ENCODE measurements at places on chromosomes 12 and 14. TPM values are rescaled to one million over a fixed set of nuclear protein-coding genes. Genes with fewer than 3 reads are reported as not detected.

CNTN1 gene
- total RNA-seq = not detected

LTA4H gene
- 58.2 TPM for total RNA-seq

B4GALNT3 gene
- 2.6 TPM for total RNA-seq

PCBP2 gene
- total RNA-seq = 848 TPM

GARIN6 gene
- total RNA-seq = not detected

GPRC5A gene
- not detected for total RNA-seq

DGKA gene
- total RNA-seq = 1,301 TPM

CACNA2D4 gene
- 19.2 TPM for total RNA-seq

MEG3 gene
- total RNA-seq = not detected

- peak overlapping the region; percentile 88 for H3K27ac ChIP-seq
- peaks cover 8% of the 10 kb centered on the region for H3K36me3 ChIP-seq
- peak overlapping the region; percentile 63 for H3K4me3 ChIP-seq
- no peaks in the 10 kb centered on the region for H3K27me3 ChIP-seq
- H3K4me1 ChIP-seq = peaks cover 61% of the 10 kb centered on the region
Observed at GRCh38 chr12:55929306-55929791, 1.6 kb upstream of the DGKA start.

DNA sequence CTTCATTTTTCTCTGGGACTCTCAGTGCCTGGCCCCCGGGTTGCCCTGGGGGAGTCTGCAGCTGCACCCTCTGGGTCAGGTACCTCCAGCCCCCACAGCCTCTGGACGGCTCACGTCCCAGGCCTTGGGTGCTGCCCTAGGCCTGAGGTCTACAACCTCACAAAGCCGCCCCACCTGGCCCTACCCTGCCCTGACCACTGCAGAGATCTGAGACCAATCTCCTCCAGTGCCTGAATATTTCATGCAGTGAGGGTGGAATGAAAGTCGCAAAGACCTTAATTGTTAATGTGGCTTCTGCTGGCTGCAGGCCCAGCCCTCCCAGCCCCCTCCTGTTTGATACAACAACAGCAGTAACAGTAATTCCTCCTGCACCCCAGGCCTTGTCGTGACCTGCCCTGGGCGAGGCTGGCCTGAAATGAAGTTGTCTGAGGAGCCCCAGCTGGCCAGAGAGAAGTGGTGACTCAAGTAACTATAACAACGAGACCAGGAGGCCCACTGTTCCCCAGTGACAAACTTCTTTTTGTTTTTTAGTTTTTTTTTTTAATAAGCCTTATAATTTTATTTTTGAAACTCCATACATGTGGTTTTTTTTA is 8.8 kb upstream of the CCDC85C start:
- H3K27me3 ChIP-seq = no peaks in the 10 kb centered on the region

GRCh38 chr12:8665759-8666158 is 3.1 kb upstream of the MFAP5 start:
- H3K36me3 ChIP-seq = no peaks in the 10 kb centered on the region
- H3K27ac ChIP-seq = no peak overlapping the region
- DNase-seq = no peak
- no peaks in the 10 kb centered on the region for H3K27me3 ChIP-seq

DNA sequence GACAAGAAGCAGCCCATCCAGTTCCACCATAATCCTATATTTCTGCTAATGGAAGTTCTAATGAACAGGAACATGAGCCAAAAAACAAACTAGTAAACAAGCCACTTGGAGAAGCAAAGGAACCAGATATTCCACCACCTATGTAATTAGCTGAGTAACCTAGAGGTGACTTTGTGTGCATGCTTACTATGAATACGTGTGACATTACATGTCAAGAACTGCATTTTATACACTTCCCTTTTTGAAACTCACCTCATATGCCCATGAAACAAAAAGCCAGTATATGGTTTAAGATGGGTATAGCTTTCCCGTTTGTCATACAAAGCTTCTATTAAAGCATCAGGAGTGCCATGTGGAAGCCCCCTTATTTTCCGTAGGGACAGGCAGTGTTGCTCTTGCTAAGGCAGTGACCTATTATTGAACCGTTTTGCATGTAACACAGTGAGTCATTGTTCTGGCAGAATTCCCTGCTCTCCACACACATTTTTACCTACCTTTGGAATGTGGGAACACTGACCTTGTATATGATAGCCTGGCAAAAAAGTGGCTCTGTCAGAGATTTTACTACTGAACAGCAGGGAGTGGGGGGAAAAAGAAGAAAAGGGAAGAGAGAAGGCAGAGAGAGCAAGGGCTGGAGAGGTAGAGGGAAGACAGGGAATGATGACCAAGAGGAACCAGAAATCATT is 34.8 kb upstream of the FRMD6 start:
- no peaks in the 10 kb centered on the region for H3K4me1 ChIP-seq
- H3K27me3 ChIP-seq = no peaks in the 10 kb centered on the region
- no peaks in the 10 kb centered on the region for H3K36me3 ChIP-seq
- H3K27ac ChIP-seq = no peak overlapping the region
- DNase-seq = no peak

GRCh38 chr12:45849289-45849688 is 119.8 kb downstream of the ARID2 start:
- H3K36me3 ChIP-seq = peaks cover 26% of the 10 kb centered on the region
- no peak overlapping the region for H3K27ac ChIP-seq
- H3K4me1 ChIP-seq = no peaks in the 10 kb centered on the region

- no peak overlapping the region for H3K4me3 ChIP-seq
- H3K27ac ChIP-seq = no peak overlapping the region
- H3K4me1 ChIP-seq = no peaks in the 10 kb centered on the region
- DNase-seq = no peak
Observed at GRCh38 chr12:104944252-104944651, 13.8 kb downstream of the SLC41A2 start.

- no peaks in the 10 kb centered on the region for H3K27me3 ChIP-seq
- DNase-seq = no peak
- H3K27ac ChIP-seq = no peak overlapping the region
- H3K4me3 ChIP-seq = no peak overlapping the region
- H3K4me1 ChIP-seq = no peaks in the 10 kb centered on the region
Observed at GRCh38 chr14:71497645-71498086, 434.6 kb upstream of the RGS6 start.

- DNase-seq = no peak
- no peak overlapping the region for H3K27ac ChIP-seq
- no peaks in the 10 kb centered on the region for H3K4me1 ChIP-seq
- no peaks in the 10 kb centered on the region for H3K36me3 ChIP-seq
Observed at GRCh38 chr12:76967181-76967885, 88.5 kb upstream of the CSRP2 start.

DNA sequence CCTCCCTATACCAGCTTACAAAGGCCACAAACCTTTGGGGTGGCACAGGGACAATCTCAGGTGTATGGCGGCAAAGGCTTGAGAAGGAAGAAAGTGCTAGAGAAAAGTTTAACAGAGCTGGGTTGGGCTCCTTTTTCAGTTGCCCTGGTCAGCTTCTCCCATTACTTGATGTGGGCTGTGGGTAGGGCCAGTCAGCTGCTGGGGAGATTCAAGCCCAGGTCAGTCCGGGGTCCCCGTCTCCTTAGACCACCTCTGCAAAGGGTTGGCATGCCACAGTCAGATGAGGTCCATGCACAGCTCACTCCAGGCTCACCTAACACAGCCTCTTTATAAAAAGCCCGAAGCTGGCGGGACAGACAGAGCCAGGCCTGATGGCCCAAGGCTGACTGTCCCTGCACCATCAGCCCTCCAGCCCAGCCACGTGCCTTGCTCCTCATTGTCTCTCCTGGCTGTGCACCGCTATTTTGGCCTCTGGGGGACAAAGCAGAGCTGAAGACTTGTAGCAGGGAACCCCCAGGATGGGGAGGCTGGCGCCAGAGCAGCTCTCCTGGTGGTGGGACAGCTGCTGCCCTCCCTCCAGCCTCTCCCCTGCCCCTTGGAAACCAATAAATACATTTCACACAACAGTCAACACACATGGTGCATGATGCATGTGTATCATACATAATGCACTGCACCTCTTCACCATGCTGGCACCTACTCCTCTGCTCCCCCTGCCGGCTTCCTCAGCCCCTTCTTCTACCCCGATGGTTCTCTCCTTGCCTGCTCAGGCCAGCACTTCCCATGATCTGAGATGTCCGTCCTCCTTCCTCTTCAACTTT is 61.7 kb upstream of the DDX11 start:
- no peak for DNase-seq
- H3K27ac ChIP-seq = no peak overlapping the region
- H3K27me3 ChIP-seq = no peaks in the 10 kb centered on the region
- no peaks in the 10 kb centered on the region for H3K4me1 ChIP-seq
- H3K4me3 ChIP-seq = no peak overlapping the region

GRCh38 chr12:1445807-1446206 is 148.6 kb downstream of the FBXL14 start:
- no peaks in the 10 kb centered on the region for H3K27me3 ChIP-seq
- H3K4me3 ChIP-seq = no peak overlapping the region
- no peaks in the 10 kb centered on the region for H3K36me3 ChIP-seq
- H3K27ac ChIP-seq = no peak overlapping the region
- no peaks in the 10 kb centered on the region for H3K4me1 ChIP-seq

- no peak overlapping the region for H3K27ac ChIP-seq
- H3K4me3 ChIP-seq = no peak overlapping the region
- no peaks in the 10 kb centered on the region for H3K27me3 ChIP-seq
- H3K36me3 ChIP-seq = no peaks in the 10 kb centered on the region
Observed at GRCh38 chr12:99282086-99282485, 365.5 kb upstream of the GARIN6 start.

- DNase-seq = no peak
- peaks cover 80% of the 10 kb centered on the region for H3K4me1 ChIP-seq
- peak overlapping the region; percentile 57 for H3K4me3 ChIP-seq
- peak overlapping the region; percentile 80 for H3K27ac ChIP-seq
- H3K27me3 ChIP-seq = no peaks in the 10 kb centered on the region
Observed at GRCh38 chr14:64704743-64705380, 638 bp downstream of the PLEKHG3 start.

DNA sequence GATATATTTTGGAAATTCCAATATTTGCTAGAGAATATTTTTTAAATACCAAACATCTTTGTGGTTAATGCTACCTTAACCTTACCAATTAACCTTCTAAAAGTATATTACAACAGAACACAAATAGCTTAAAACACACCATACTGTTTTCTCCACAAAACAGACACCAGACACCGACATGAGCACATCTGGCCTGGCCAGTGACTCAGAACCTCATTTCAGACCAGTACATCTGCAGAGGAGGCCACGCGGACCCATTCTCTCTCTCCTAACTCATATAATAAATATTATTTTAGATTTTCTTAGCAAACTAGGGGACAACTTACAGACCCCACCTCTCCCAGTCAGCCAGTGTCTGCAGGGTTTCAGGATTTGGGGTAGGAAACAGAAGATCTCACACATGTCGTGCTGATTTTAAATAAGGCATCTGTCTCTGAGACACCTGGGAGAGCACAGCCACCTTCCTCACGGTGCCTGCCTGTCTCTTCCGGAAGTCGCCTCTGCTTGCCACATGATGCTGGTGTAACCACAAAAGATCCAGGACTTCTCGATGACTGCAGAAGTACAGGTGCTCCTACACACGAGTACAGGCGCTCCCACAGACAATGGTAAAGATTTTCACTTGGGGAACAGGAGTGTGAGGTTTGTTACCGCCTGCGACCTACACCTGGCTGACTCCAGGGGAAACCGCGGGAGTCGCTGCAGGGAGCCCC is 9.7 kb upstream of the ANKLE2 start:
- H3K36me3 ChIP-seq = peaks cover 15% of the 10 kb centered on the region
- no peak overlapping the region for H3K4me3 ChIP-seq
- no peaks in the 10 kb centered on the region for H3K27me3 ChIP-seq
- peaks cover 16% of the 10 kb centered on the region for H3K4me1 ChIP-seq

DNA sequence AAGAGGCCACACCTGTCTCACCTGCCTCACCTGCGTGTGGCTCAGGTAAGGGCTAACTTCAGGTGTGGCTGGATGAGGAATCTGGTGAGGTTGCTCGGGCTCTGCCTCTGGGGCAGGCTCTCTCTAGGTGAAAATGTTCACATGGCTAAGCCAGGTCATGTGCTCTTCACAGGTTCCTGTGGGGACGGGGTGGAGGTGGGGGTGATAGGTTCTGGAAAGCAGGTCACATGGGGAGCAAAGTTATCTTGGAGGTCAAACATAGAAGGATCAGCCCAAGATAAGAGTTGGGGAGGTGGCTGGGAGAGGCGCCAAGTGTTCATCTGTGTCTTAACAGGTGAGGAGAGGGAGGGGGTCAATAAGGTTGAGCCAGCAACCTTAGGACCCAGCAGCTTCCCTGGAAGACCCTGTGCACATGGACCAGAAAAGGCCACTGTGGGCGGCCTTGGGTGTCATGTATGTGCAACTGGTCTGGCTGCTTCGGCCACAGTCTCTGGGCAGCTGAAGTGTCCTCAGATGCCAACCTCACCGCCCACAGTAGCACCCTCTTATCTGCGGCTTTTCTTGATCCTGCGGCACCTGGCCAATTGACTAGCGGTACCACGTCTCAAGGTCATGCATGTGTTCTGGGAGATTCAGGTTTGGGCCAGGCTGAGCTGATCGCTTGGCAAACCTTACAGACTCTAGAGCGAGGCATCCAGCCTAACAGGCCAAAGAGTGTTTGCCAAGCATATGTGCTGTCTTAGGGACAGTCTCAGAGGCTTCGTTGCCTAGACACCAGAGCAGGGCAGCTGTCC is 60.5 kb downstream of the CACNA1C start:
- no peaks in the 10 kb centered on the region for H3K4me1 ChIP-seq
- no peak overlapping the region for H3K4me3 ChIP-seq
- no peaks in the 10 kb centered on the region for H3K27me3 ChIP-seq
- DNase-seq = no peak
- no peak overlapping the region for H3K27ac ChIP-seq
- H3K36me3 ChIP-seq = no peaks in the 10 kb centered on the region

DNA sequence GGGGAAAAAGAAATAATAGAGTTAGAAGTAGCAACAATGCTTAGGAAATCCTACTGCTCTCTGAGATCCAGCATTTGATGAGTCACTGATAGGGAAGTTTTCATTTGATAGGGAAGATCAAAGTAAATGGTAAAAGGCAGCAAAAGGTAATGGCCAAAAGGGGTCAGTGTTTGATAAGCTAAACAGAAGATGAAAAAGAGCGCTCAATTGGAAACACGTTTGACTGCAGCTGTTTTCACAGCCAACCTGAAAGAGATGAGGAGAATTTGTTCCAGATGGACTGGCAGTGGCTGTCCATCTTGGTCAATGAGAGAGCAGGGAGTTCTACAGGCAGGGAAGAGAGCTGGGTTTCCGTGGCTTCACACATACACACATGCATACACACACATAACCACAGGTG is 264.2 kb downstream of the TMEM132C start:
- peaks cover 5% of the 10 kb centered on the region for H3K4me1 ChIP-seq
- no peak for DNase-seq
- no peaks in the 10 kb centered on the region for H3K36me3 ChIP-seq
- no peak overlapping the region for H3K27ac ChIP-seq

- H3K4me3 ChIP-seq = no peak overlapping the region
- H3K27ac ChIP-seq = no peak overlapping the region
- H3K27me3 ChIP-seq = no peaks in the 10 kb centered on the region
- peak; percentile 45 for DNase-seq
Observed at GRCh38 chr14:77067632-77068516, 30.2 kb upstream of the CIPC start.
